Fibroblast of skin of left quadriceps (primary cell): ENCODE measurements at places on chromosomes 12 and 14.

DNA sequence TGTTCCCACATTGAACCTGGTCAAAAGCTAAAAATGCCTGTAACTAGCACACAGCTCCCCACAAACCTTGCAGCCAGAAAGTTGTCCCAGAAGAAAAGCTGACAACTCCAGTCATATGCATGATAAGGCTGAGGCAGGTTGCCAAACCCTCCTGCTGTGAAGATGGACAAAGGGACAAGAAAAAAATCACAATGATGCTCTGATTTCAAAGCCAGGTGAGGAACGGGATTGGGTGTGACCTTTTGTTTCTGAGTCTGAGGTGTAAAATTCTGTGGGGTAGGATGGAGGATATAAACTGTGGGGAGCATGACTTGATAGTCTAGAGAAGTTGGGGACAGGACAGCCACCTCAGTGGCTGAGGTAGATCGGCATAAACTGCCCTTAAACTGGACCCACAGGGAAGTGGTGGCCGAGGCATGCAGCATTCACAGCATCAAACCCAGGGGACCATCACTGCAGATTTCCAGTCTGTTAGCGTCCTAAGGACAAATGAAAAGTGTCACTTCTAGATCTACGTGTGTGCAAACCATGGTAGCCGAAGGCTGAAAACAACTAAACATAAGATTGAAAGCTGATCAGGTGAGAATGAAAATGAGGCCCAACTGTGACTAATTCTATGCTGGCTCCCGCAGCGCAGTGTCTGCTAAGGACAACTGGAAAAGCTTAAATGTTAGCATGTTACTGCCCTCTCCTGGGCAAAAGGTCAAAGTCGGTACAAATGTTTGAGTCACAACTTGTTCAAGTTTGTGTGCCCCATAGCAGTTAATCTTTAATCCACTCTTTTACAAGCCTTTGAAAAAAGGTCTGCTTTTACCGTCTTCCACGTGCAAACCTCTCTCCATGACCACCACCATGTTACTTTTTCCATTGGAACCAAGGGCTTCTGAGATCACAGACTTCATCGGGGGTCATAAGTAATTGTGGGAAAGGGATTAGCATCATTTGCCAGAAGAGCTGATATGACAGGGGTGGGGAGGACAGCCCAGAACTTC is 39.8 kb downstream of the GRIN2B start:
- no peak for DNase-seq

DNA sequence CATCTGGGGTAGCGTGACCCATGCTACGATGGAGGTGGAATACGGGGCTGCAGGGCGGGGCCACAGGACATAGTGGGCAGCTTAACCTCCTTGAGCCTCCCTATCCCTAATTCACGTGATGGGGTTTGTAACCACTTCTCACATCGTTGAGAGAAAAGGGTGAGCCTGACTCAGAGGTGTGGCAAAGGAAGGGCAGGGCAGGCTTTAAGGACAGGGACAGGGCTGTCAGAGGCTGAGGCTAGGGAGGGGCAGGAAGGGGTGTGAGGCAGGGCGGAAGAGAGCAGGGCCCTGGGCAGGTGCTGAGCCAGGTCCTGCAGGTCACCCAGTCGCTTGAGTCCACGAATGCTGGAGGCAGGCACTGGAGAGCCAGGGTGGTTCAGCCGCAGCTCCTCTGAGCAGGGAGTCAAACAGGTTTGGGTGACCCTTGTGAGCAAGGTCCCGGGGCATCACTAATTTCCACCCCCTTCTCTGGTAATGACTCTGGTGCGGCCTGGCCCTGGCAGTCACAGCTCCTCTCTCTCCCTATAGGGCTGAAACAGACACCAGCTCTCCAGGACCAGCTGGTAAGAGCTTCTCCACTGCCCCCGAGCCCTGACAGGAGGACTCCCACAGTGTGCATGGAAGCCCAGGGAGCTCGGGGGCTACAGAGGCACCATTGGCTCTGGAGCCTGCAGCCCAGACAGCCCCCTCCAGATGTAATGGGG is 7.5 kb upstream of the AQP2 start:
- DNase-seq: no peak

GRCh38 chr12:126807312-126807865 is 1459.6 kb upstream of the TMEM132C start:
- no peak for DNase-seq

GRCh38 chr14:59117754-59118528 is 70.5 kb upstream of the DAAM1 start:
- no peak for DNase-seq

DNA sequence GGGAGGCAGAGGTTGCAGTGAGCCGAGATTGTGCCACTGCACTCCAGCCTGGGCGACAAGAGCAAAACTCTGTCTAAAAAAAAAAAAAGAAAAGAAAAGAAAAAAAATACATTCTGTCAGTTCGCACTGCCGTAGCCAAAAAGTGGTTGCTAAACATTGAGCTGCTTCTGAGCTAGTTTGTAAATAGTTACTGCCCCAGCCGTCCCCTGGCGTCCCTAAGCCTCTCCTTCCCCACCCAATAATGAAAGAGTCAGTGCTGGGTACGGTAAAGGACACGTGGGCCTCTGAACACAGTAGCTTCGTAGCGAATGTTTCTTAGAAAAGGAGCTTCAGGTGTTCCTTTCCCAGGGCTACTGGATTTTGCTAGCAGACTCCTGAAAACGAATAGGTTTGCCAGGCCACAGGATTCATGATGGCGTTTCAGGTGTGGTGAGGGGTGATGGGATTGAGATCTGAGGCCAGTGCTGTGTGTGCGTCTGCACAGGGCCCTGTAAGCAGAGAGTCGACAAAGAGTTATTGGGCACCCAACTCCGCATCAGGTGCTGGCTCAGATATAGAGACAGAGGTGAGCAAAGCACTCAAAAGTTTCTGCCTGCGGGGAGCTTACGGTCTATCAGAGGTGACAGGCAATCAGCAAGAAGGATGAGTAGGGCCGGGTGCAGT is 94.1 kb downstream of the LGMN start:
- no peak for DNase-seq

GRCh38 chr14:94393474-94393873 is 5.1 kb upstream of the SERPINA1 start:
- no peak for DNase-seq
